Karpas-422 (cell line): ENCODE measurements at places on chromosomes 4 and X. TPM values are rescaled to one million over a fixed set of nuclear protein-coding genes. Genes with fewer than 3 reads are reported as not detected.

GRCh38 chr4:102665527-102665926 is 95.2 kb downstream of the MANBA start:
- no peak overlapping the region for H3K4me3 ChIP-seq
- H3K4me1 ChIP-seq, result no peaks in the 10 kb centered on the region
- H3K27ac ChIP-seq, result no peak overlapping the region
- DNase-seq, result no peak
- 0 out of 2 replicates have a peak, but pooled peaks cover 5% of the 10 kb centered on the region for H3K36me3 ChIP-seq

DNA sequence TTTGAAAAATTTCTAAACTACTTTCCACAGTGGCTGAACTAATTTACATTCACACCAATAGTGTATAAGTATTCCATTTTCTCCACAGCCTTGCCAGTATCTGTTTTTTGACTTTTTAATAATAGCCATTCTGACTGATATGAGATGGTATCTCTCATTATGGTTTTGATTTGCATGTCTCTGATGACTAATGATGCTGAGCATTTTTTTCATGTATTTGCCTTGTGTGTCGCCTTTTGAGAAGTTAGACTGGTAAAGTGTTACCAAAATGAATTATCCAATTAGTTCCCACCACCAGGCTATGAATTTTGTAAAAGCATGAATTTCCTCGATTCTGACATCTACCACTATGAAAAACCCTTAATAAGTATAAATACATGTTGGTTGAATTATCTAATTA is 242.2 kb upstream of the GK2 start:
- no peaks in the 10 kb centered on the region for H3K27me3 ChIP-seq
- no peaks in the 10 kb centered on the region for H3K36me3 ChIP-seq
- H3K4me3 ChIP-seq, result no peak overlapping the region

GRCh38 chr4:85744950-85745349 is 270.0 kb downstream of the ARHGAP24 start:
- no peaks in the 10 kb centered on the region for H3K36me3 ChIP-seq
- no peak overlapping the region for H3K4me3 ChIP-seq
- H3K4me1 ChIP-seq, result peaks cover 78% of the 10 kb centered on the region
- H3K27ac ChIP-seq, result peak overlapping the region; percentile 39; the same call in 1 of the 2 replicates
- H3K27me3 ChIP-seq, result no peaks in the 10 kb centered on the region

- H3K4me3 ChIP-seq, result no peak overlapping the region
- no peaks in the 10 kb centered on the region for H3K4me1 ChIP-seq
- no peak overlapping the region for H3K27ac ChIP-seq
- H3K27me3 ChIP-seq, result no peaks in the 10 kb centered on the region
- H3K36me3 ChIP-seq, result no peaks in the 10 kb centered on the region
- no peak for DNase-seq
Observed at GRCh38 chr4:88804234-88804633, 106.6 kb upstream of the NAP1L5 start.

- H3K4me1 ChIP-seq, result peaks cover 10% of the 10 kb centered on the region
- H3K27me3 ChIP-seq, result no peaks in the 10 kb centered on the region
- no peak overlapping the region for H3K4me3 ChIP-seq
- H3K27ac ChIP-seq, result no peak overlapping the region
Observed at GRCh38 chr4:184860018-184860779, 34.4 kb upstream of the ACSL1 start.

DNA sequence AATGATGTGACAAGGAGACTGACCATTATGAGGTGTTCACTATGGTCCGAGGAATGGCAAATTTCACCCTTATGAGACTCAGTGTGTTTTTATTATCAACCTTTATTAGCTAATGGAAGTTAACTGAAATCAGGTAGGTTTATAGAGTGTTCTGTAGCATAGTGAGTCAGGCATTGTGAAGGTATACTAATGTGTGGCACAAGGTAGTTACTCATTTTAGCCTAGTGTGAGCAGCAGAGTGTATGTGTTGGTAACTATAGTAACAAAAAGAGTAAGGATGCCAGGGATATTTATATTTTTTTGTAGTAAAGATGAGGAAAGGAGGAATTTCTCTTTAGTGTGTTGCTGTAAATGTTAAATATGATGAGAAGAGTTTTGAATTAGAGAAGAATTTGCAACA is 12.0 kb downstream of the PDLIM5 start:
- no peak overlapping the region for H3K27ac ChIP-seq
- H3K27me3 ChIP-seq, result no peaks in the 10 kb centered on the region
- DNase-seq, result no peak
- no peaks in the 10 kb centered on the region for H3K36me3 ChIP-seq

DNA sequence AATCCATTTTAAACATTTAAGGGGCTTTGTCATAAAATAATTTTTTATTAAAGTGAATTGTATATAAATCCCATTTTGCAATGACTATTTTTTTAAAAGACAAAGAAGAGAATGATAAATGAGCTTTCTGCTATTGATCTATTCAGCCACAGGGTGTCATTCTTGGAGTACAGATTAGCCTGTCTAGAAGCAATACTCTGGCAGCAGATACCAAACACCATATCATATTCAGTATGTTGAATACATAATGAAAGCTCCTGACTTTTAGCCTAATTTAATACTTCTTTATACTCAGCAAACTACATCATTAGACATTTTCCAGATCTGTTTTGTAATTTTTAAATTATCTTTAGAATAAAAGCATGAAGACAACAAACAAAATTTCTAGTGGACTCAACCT is 496.3 kb downstream of the PDGFC start:
- H3K27me3 ChIP-seq, result no peaks in the 10 kb centered on the region
- H3K27ac ChIP-seq, result no peak overlapping the region
- peak; percentile 55 for DNase-seq
- H3K36me3 ChIP-seq, result no peaks in the 10 kb centered on the region
- no peak overlapping the region for H3K4me3 ChIP-seq

The XK gene
- 0.04 TPM in 2 replicates for total RNA-seq

The MGAT4D gene
- total RNA-seq, result not detected in 2 replicates

The DCAF12L2 gene
- 0.22 TPM in 1 of 2 replicates, not detected in the other for total RNA-seq

The RBM46 gene
- total RNA-seq, result not detected in 2 replicates

The CENPE gene
- 16.8 and 30.7 TPM in 2 replicates for total RNA-seq

The TAF7L gene
- total RNA-seq, result not detected in 2 replicates

The MAOB gene
- not detected in 2 replicates for total RNA-seq
